ENCODE measurements at places on chromosomes 6 and 20.

GRCh38 chr6:37631295-37631694 lies 66.4 kb downstream of the MDGA1 start:
- no peak for DNase-seq

GRCh38 chr6:30002871-30003270 lies 58.2 kb upstream of the POLR1H start:
- DNase-seq: no peak

- DNase-seq: no peak
Measured at GRCh38 chr6:82196161-82196560, 51.4 kb downstream of the IBTK start.

GRCh38 chr20:55579802-55580201 lies 425.5 kb downstream of the CBLN4 start:
- DNase-seq: no peak

DNA sequence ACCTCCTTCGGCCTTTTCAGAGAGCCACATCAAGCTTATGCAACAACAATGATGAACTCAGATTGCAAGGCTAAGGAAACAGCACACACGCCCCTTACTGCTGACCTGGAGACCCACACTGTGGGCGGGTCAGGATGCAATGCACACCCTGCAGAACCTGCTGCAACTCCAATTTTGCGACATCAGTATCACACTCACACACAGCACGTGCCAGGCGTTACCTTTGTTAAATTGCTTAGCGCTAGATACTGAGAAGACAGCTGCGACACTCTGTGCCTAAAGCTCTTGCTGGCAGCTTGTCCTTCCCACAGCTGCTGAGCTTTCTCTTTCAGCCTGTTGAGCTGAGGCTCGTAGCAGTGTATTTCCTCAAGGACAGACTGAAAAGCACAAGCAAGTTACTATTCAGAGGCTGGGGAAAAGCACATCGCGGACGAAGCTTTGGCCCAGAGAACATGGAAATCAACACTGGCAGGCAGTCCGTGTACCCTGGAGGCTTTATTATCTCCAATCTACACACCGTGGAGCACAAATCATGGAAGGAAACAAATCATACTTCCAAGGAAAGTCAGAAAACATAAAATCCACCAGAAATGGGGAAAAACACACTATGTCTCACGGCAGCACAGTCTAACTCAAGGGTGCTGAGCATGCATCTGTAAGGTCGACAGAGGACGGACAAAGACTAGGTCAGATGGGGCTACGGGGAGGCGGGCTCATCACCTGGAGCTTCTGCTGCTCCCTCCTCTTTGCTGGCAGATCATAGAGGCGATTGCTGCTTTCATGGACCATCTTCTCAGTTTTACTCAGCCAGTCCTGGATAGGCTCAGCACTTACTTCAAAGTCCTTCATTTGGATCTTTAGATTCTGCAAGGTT lies 268.2 kb downstream of the SYNE1 start:
- DNase-seq: peak; percentile 29

DNA sequence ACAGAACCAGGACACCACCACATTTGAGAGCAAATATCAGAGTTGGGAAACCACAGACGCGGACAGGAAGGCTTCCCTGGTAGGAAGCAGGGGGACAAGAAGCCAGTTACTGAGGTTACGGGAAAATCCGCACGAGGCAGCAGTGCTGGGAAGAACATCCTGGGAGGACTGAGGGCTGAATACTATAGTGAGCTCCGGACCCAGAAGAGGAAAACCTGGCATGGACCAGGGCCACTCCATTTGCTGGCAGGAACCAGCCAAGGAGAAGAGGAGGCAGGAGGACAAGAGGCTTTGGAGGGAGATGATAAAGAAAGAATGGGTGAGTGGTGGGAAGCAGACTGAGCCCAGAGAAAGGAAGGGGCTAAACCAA lies 6.1 kb upstream of the DSN1 start:
- no peak for DNase-seq

DNA sequence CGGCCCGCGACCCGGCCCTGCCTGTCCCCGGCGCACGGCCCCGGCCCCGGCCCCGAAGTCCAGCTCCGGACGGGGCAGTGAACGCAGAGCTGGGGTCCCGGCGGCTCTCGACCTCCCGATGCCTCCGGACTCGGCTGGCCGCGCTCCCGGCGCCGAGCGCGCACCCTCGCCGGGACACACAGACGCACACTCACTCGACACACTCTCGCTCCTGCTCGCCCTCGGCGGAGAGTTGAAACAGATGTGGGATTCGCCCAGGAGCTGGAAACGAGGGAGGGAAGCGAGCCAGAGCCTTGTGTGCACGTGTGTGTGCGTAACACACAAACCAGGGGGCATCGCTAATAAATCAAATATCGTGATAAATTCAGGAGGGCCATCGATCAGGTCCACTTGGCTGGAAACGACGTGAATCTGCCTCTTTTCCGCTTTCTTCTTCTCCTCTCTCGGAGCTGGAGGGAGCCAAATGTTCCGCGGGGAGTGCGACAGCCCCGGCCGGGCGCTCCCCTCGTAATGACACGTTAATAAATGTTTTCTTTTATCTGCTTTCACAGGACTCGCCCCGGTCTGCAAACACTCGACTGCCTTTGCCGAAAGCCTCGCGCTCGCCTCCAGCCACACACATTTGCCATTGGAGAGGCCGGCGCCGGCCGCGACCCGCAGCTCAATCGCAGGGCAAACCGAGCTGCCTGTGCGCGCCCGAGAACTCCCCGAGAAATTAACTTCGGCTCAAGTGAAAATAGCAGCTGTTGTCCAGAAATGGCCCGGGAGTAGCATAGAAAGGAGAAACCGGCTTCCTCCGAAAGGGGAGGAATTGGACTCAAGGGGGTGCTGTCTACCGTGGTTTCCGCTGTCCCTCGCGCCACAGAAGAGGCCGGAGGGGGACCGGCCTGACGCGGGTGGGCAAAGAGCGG lies 828 bp upstream of the SULF2 start:
- peak; percentile 68 for DNase-seq

DNA sequence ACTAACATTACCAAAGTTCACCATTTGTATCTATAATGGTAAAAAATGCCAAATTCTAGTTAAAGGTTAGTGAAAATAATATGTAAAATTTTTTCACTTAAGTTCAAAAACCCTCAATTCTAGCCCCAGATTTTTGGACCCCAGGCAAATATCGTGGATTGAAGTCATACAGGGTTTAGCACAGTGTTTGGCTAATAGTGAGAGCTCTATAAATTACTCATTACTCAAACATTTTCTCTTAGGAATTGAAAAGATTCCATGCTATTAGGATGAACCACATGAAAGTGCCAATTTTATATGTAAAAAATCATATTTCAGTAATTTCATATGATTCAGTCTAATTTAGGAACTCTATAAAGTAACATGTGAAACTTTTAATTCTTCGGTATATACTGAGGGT lies 170.3 kb upstream of the PREP start:
- DNase-seq: no peak

- DNase-seq: no peak
Measured at GRCh38 chr20:59422872-59423544, 122.6 kb downstream of the EDN3 start.

- no peak for DNase-seq
Measured at GRCh38 chr6:71284785-71285184, 3.8 kb upstream of the OGFRL1 start.

DNA sequence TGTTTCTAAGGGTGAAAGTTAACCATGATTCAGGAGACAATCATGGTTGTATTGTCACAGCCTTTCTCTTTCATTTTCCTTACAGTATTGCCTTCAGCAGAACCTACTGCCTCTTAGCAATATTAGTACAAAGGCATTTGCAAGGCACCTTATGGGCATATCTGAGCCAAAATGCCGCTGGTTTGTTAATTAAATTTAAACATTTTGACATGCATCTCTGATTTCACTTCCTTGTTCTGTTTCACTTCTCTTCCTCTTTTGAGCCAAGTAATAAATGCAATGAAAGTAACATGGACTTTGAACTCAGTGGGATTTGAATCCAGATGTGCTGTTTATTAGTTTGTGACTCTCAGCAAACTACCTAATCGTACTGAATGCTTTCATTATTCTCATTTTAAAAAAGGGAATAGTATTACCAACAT lies 467.4 kb upstream of the CITED2 start:
- no peak for DNase-seq
